ENCODE measurements at places on chromosomes 6 and 20.

DNA sequence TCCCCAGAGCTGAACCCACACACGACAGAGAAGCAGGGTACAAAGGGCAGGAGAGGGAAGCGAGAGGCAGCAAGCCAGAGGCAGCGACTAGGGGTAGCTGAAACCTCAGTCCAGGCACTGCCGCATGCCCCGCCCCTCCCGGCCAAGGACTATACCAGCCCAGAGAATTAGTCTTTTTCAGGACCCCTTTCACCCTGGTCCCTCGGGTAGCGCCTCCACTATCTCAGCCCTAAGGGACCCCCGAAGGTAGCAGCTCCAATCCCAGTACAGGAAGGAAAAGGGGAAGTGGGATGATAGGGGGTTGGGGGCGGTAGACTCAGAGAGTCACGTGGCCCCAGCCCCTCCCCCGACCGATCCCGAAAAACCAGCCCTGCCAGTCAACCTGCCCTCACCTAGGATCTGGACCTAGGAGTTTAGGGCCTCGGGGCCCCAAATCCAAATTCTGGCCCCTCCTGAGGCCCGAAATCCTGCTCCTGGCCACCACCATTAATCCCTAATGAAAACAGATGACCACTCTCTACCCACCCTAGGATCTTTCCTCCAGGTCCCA is 1.3 kb downstream of the RGL2 start:
- no peak for DNase-seq

GRCh38 chr6:17842014-17842776 is 135.5 kb upstream of the NUP153 start:
- DNase-seq, result no peak

- no peak for DNase-seq
Measured at GRCh38 chr6:156954191-156954590, 177.0 kb downstream of the ARID1B start.

GRCh38 chr6:125618629-125619028 is 130.8 kb upstream of the HEY2 start:
- DNase-seq, result no peak

GRCh38 chr20:4195499-4195898 is 180.1 kb upstream of the RNF24 start:
- DNase-seq, result no peak

GRCh38 chr6:122930252-122931180 is 65.5 kb upstream of the CLVS2 start:
- DNase-seq, result no peak

DNA sequence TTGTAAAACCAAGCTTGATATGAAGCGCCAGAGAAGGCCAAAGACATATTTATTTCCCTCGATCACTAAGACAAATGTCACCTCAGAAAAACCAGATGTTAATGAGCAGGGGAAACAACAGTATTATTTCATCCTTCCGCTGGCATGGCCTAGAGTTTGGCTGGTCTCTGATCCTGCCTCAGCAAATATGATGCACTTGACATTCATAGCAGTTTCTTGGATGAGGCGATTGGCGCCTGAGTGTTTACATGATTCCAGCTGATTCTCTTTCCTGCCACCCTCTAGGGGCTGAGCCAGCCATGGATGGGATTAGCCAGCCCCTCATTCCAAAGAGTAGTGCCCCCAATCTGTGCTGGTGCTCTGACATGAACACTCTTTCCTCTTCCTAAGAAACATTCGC is 67.9 kb downstream of the STMND1 start:
- DNase-seq, result no peak

DNA sequence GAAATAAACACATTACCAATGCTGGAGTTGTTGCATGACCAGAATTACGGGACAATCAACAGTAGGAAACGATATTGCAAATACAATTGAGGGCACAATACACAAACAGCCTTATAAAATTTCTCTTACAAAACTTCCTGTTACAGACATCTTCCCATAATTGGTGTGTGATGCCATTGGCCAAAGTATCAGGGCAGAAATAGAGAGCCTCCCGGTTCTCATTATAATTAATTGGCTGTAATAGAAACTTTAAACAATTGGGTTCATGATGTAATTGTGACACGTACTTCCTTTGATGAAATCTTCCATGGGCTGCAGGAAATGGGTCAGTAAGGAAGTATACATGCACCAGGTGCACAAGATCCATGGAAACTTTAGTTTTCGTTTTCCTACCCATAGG is 40.3 kb upstream of the RALGAPA2 start:
- DNase-seq, result no peak

- no peak for DNase-seq
Measured at GRCh38 chr6:50922579-50923525, 104.2 kb downstream of the TFAP2B start.

- no peak for DNase-seq
Measured at GRCh38 chr6:130148181-130148580, 74.6 kb downstream of the SAMD3 start.

- DNase-seq, result no peak
Measured at GRCh38 chr6:37705239-37706051, 7.8 kb upstream of the MDGA1 start.

DNA sequence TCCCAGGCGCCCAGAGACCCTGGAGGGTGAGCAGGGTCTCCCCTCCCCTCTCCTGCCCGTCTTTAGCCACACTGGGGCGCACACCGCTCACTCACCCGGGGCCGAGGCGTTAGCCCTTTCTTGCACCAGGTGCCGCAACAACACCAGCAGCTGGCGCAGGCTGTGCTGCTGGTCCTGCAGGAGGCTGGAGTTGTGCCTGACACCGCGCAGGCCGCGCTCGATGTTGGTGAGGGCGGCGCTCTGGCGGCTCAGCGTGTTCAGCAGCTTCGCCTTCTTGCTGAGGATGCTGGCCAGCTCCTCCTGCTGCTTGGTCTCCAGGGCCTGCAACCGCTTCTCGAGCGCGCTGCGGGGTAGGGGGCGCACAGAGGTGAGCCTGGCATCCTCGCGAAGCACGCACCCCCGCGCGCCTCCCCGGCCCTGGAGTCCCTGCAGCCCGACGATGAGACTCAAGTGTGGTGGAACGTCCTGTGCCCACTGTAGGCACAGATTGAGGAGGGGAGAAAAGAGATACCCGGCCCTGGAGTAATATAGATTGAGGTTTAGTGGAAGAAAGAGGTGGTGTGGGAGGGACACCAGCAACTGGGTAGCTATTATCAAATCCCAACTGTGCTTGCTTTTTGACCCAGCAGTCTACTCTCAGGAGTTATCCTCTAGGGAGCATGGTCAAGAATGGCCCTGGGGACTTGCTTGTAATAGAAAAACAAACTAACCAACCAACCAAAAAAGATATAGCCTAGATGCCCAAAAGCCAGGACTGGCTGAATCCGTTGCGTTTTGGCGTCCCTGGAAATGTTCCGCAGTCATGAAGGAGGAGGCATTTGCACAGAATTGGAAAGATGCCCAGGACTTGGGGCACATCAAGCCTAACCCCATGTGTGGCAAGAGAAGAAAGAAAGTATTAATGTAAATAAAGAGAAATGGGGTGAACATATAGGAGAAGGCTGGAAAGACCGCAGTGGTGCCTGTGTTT is 30.9 kb downstream of the ANGPT4 start:
- no peak for DNase-seq

DNA sequence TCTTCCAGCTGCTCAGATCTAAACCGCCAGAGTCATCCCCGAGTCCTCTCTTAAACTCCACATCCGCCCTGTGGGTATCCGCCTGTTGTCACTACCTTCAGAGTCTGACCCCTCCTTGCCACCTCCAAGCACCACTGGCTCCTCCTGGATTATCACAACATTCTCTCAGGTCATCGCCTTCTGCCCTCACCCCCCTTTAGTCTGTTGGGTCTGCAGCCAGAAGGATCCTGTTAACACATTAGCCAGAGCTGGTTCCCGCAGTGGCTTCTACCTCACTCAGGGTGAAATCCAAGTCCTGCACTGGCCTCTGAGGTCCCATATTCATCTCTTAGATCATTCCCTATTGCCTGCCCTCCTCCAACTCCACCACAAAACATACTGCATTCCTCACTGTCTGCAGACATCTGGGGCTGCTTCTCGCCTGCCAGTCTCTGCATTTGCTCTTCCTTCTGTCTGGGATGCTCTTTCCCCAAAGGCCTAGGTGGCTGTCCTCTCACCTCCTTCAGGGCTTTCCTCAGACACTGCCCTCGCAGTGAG is 34.1 kb downstream of the TNXB start:
- DNase-seq, result no peak

GRCh38 chr6:84768442-84769174 is 4.2 kb upstream of the TBX18 start:
- DNase-seq, result peak; percentile 29

DNA sequence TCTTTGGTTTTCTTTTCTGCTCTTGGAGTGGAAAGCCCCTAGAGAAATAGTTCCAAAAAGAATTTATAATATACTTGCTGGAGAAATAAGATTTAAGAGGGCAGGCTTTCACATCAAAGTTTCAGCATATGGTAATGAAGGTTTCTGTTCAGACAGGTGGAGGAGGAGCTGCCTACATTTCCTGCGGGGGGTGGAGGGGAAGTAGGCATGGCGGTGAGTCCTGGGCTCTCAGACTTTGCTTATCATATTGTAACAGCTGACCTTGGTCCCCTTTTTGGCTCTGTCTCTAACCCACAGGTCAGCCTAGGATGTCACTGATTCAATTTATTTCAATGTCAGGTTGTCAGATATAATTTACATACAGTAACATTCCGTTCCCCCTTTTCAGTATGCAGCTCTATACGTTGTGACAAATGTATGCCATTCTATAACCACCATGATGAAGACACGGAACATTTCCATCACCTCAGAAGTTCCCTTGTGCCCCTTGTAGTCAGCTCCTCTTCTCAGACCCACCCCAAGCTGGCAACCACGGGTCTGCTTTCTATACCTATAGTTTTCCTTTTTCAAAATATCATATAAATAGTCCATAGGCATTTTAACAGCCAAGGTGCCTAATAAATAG is 77.6 kb upstream of the GGTLC1 start:
- DNase-seq, result no peak

DNA sequence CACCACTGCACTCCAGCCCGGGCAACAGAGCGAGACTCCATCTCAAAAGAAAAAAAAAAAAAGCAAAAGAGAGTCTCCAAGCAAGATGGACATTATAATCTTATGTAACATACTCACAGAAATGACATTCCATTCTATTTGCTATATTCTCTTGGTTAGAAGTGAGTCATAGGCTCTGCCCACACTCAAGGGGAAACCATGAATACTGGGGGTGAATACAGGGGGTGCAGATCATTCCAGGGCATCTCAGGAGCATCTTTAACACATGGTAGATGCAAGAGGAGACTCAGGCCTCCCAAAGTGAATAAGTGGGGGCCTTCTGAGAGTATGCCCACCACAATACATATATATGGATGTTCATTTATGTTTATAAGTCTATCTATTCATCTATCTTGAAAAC is 18.3 kb upstream of the RANBP9 start:
- no peak for DNase-seq

- no peak for DNase-seq
Measured at GRCh38 chr20:4632876-4633275, 88.8 kb upstream of the PRND start.

DNA sequence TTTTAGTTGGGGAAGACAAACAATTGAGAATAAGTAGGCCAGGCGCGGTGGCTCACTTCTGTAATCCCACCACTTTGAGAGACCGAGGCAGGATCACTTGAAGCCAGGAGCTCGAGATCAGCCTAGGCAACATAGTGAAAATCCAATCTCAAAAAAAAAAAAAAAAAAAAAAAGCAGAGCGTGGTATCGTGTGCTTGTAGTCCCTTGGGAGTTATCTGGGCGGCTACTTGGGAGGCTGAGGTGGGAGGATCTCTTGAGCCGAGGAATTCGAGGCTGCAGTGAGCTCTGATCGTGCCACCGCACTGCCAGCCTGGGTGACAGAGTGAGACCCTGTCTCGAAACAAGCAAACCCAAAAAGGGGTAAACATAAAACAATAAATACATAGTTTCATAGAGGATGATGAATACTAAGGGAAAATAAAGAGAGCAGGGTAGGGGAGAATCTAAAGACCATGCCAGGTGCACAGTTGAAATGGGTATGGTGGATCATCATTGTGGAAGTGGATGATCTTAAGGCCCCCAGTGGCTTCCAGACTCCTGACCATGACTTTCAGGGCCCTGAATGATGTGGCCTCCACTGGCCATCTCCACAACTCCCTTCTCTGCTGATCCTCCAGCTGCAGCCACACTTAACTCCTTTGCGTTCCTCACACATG is 947 bp downstream of the POFUT1 start:
- DNase-seq, result no peak

GRCh38 chr6:158643836-158644230 is 710 bp downstream of the DYNLT1 start:
- DNase-seq, result no peak

GRCh38 chr20:62117658-62118057 is 4.6 kb upstream of the LSM14B start:
- no peak for DNase-seq

DNA sequence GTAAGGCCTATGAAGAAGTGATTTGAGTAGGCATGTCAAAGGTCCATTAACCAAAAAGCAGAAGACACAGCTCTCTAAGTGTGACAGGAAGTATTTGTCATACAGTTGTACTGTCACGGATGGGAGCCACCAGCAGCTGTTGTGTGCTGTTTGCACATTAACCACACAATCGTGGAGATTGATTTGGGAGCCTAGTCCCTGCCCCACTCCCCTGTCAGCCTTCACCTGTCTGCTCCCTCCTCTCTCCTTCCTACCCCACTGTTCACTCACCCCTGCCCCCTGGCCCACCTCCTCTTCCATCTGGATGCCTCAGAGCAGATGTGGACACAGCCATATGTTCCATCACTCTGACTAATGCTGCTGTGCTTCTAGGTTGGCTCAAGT is 124.7 kb upstream of the SPACA1 start:
- DNase-seq, result no peak

DNA sequence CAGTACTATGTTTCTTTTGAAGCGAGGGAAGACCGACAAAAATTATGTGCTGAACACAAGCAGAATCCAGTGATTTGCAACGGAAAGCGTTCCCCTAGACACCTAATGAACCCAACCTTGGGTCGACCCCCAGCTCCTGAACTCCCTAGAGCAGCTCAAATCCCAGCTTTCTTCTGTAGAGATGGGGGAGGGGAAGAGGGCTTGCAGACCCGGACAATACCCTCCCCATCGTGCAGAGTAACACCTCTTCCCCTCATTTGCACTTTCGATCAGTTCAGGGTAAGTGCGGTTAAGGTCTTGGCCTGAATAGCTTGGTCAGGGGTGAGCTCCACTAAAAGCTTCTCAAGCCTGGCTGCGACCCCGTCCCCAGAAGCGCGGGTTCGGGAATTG is 404 bp downstream of the CEP162 start:
- DNase-seq, result no peak

DNA sequence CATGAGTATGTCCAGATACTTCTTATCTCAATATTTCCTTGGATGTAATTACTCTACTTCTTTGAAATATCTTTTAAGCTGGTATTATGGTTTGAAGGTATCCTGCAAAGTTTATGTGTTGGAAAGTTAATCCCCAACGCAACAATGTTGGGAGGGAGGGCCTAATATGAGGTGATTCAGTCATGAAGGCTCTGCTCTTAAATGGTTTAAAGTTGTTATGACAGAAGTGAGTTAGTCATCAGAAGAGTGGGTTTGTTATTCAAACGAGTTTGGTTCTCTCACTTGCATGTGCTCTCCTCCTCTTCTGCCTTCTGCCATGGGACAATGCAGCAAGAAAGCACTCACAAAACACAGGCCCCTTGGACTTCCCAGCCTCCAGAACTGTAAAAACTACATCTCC is 176.3 kb downstream of the KCNQ5 start:
- DNase-seq, result no peak
